Activated T-helper 1 cell treated with anti-CD3 and anti-CD28 coated beads, Interleukin-2, amount 50 U/mL, for 16 hours (primary cell): ENCODE measurements at places on chromosomes 7 and 10.

- DNase-seq = no peak
These were observed 200.5 kb upstream of the POT1 start for GRCh38 chr7:125130173-125130572.

DNA sequence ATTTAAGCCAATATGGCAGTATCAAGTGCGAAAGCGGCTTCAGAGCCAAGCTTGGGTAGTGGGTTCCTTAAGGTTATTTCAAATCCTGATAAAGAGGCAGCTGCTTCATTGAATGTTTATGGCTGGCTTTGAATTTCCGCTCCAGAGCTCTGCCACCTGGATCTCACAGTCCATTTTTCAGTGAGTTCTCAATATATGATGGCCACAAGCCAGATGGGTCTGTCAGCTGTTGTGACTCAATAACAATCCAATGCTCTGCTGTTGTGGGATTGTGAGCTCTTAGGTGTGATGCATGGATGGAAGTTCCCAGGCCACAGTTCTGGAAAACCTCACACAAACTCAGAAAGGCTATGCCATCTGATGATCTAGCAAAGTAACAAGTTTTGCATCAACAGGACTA, 743.8 kb upstream of the LRRN3 start:
- DNase-seq = no peak

GRCh38 chr7:137882806-137883205, 36.0 kb upstream of the DGKI start:
- DNase-seq = no peak

GRCh38 chr7:44050121-44050914, 5.8 kb downstream of the DBNL start:
- no peak for DNase-seq

GRCh38 chr7:50768485-50769474, 13.9 kb downstream of the GRB10 start:
- no peak for DNase-seq

- DNase-seq = no peak
These were observed 140.0 kb downstream of the FRMD4A start for GRCh38 chr10:14190702-14191101.

- DNase-seq = no peak
These were observed 724.2 kb upstream of the CELF2 start for GRCh38 chr10:10293481-10293951.

DNA sequence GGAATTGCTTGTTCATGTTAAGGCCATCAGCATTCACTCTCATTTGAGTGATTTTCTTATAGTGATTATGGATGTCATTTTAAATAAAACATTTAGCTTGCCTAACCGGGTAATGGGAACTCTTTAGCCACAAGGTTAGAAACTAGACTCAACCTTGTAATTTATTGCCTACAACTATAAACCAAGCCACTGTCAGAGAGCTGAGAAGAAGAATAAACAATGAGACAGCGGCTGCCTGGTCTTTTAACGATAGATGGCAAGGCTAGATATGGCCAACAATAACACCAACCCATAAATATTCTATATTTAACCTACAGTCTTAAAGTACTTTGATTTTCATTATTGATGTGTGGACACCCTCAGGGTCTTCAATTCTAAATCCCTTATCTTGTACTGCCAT, 27.8 kb upstream of the INHBA start:
- DNase-seq = no peak

DNA sequence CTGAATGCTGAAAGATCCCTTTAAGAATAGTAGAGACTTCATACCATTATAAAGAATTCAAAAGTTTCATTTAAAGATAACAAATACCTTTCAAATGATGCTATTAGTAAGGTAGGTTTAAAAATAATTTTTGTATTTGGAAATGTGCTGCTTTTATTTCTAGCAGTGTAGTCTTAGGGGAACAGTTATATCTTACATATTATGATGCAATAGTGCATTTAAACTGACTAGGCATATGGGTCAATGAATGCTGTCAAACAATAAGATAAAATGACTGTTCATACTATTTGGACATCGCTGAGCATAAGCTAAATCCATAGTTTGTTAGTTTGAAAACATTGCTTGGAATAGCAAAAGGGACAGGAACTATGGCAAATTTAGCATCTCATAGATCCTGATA, 354.8 kb upstream of the SEMA3A start:
- DNase-seq = no peak

DNA sequence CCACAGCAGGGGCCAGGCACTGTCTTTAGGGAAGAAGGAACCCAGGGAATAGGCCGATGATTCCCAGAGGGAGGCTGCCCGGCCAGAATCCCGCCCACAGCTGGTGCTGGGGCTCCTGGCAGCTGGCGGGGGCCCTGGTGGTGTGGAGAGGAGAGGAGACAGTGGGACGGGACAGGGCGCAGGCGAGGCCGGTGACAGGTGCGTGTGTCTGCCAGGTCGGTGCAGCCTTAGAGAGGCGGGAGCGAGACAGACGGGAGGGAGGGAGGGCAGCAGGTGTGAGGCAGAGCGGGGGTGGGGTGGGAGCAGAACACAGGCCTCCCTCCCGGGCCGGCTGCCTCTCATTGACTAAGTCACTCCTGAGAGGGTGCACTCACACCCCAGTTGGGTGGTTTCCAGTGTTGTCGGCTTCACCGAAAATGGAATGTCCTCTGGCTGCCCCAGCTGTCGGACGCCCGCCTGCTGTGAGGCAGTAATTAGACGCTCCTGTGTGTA, 55.2 kb downstream of the ELFN1 start:
- DNase-seq = no peak

- DNase-seq = no peak
These were observed 85.7 kb downstream of the GRB10 start for GRCh38 chr7:50696810-50697582.

DNA sequence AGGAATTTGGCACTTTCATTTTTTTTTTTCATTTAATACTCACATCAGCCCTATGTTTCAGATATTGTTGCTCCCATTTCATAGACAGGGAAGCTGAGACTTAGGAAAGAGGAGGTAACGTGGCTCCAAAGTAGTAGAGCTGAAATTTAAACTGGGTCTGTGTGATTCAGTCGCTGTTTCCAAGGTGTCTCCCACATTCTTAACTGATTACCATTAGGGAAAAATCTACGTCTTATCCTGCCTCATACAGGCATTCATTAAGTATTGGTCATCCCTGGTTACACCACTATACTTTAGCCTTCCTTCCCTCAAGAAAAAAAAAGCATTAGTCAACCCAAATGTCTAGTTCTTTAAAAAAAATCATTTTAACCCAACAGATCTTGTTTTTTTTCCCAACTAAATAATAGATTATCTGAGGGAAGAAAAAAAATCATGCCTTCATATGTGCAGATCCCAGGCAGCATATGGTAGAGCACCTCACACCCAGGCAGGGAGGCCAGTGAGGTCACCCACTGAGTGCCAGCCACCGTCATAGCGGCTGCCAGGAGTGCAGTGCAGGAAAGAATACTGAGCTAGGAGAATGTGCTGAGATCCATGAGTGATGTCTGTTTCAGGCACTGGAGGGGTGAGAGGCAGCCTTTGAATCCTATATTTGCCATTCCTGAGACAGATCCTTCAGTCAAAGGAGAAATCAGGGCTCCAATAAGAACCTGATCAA, 59.0 kb upstream of the SORCS3 start:
- DNase-seq = no peak

DNA sequence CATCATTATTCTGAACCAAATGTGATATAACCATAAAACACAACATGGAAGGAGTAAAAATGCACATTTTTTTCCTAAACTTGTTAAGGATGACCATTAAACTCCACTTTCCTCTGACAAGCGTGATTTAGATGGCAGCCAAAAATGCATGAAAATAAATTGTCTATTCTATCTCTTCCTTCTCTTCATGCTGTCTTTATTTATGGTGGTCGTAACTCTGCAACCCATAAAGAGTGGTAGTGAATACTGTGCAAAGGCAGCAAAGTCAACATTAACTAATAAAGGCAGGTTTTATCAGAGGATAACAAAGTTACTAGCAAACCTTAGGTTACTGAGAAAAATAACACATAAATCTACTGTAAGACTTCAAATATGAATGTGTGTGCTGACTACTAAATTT, 106.6 kb downstream of the TPK1 start:
- DNase-seq = no peak

DNA sequence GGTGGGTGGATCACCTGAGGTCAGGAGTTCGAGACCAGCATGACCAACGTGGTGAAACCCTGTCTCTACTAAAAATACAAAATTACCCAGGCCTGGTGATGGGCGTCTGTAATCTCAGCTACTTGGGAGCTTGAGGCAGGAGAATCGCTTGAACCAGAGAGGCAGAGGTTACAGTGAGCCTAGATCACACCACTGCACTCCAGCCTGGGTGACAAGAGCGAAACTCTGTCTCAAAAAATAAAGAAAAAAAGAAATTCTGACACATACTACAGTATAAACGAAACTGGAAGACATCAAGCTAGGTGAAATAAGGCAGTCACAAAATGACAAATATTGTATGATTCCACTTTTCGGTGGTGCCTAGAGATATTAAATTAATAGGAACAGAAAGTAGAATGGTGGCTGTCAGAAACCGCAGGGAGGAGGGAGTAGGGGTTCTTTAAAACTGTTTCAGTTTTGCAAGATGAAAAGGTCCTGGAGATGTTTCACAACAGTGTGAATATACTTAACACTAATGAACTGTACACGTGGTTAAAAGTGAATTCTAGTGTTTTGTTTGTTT, 23.2 kb downstream of the PILRA start:
- no peak for DNase-seq
